ENCODE measurements at places on chromosomes 12 and 14.
A peak's percentile ranks its signal among the peaks of the same experiment; 100 is the strongest.

GRCh38 chr14:33642080-33642479, 308.8 kb downstream of the EGLN3 start:
- DNase-seq: no peak

- DNase-seq: no peak
These were observed 117.5 kb downstream of the UNC79 start for GRCh38 chr14:93548102-93548843.

- DNase-seq: no peak
These were observed 134.4 kb downstream of the BCAT1 start for GRCh38 chr12:24814379-24815113.

GRCh38 chr12:105047308-105047707, 37.0 kb downstream of the ALDH1L2 start:
- no peak for DNase-seq

DNA sequence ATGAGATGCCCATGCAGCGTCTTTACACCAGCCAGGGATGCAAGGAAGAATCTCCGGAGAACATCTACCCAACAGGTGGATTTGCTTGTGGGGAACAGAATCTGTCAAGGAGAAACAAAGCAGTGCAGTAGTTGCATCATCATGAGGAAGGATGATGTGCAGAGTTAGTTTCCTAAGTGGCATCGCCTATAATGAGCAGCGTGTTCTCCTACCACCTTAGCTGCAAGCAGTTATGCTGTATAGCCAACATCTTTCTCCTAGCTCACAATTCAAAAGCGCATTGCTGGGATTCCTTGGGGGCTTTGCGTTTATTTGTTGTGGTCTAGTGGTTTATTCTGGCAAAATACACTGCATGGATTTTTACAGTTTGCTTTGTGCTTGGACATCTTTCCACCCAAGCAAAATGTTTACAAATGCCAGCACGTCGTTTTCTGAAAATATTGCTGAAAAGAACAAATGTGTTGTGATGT, 233.0 kb downstream of the RGS6 start:
- no peak for DNase-seq

DNA sequence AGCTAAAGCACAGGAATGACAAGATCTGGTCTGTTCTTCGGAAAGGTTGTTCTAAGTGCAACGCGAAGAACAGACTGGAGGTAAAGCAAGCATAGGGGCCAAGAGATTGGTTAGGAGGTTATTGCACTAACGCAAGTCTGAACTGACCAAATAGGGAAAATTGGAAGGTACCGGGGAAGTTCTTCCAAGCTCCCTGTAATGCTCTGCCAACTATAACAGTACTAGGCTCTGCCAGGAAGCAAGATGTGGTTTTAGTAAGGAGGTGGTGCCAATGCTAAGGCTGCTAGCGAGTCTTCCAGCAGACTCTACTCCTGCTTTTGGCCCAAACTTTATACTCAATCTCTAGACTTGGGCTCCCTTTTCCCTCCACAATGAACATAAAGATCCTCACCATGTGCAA, 138.6 kb downstream of the PAWR start:
- no peak for DNase-seq

GRCh38 chr12:56718149-56718548, 7.0 kb downstream of the NACA start:
- DNase-seq: no peak

DNA sequence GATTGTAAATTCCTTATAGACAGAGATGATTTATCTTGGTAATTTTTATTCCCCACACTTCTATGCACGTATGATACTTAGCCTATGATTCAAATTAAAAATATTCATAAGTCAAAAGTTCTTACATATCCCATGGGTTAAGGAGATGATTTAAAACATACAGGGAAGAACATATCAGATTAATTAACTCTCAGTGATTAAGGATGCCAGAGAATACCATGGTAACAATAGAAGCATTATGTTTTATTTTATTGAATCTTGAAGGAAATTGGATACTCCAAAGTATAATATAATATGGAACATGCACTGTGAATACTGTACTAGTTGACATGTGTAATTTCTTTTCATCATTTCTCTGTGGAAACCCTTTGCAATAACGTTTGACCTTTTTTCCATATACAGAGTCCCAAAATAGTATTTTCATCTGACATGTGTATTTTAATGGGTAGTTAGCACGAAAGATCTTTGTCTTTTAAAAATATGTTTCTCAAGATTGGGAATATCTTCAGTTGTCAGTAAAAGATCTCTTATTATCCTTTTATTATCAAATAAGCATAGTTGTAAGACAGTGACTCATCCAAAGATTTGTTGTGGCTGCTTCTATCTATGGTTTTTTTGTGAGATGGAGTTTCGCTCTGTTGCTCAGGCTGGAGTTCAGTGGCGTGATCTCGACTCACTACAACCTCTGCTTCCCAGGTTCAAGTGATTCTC, 166.7 kb downstream of the RAD51B start:
- no peak for DNase-seq

DNA sequence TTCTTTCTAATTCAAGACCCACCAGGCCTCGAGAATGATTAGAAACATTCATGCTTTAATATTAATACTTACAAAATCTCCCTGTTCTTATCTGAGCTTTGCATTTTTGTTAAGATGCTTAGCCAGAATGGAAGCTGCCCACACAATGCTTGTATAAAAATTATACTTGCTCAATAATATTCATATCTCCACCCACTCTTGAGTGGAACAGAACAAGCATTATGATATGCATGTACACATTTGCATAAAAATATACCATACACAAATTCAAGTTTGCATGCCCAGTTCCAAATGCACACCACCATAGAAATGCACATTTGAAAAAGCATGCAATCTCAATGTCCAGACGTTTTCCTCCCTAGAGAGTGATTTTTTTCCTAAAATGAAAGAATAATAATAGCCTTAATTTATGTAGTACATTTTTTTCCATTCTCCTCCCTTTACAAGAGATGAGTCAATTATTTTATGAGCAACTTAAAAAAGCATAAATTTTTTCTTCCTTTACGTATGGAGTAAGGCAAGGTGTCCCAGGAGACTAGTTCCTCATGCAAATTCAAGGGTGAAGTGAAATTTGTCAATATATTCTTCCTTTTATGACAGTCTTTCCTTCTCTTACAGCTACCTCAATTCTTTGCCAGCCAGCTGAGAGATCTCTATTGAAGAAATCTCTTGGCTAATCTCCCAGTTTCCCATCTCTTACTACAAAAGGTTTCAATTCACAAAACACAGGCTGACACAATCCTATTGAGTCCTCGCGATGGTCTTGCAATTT, 313.1 kb upstream of the GARIN6 start:
- no peak for DNase-seq

GRCh38 chr12:5556033-5556614, 124.2 kb downstream of the NTF3 start:
- no peak for DNase-seq

DNA sequence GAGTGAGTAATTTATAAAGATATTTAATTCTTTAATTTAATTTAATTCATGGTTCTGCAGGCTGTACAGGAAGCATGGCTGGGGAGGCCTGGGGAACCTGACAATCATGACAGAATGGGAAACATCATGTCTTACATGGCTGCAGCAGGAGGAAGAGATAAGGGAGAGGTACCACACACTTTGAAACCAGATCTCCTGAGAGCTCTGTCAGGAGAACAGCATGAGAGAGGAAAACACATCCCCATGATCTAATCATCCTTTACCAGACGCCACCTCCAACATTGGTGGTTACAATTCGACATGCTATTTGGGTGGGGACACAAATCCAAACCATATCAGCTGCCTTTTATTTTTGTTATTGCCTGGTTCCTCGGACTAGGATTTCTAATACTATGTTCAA, 928.6 kb downstream of the TMEM121 start:
- DNase-seq: no peak

- DNase-seq: no peak
These were observed 207.0 kb upstream of the CDKN3 start for GRCh38 chr14:54189748-54190354.

DNA sequence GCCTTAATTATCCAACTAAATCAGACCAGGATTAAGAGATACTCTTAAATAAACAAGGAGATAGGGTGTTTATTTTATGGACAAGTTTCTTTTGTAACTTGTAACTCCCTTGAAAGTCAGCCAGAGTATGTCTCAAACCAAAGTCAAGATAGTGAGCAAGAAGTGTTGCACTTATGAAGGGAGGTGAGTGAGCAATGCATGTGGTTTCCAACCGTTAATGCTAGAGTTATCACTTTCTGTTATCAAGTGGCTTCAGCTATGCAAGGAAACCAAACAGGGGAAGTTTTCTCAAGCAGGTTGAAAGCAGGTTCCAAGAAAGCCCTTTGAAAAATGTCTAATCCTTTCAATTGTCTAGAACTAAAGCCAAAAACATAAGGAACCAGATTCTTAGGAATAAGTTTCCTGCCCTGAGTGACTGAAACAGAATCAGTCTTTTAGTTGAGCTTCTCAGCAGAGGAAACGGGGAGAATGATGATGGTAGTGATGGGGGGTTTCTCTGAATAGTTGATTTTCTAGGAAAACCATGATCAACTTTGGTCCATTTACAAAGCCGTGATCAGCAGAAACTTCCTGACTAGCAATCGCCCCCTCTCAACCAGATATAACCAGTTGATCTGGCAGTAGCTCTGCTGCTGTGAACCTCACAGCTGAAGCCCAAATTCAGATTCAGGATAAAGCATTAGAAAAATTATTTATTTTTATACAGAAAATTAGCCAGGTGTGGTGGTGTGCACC, 128.4 kb downstream of the DAD1 start:
- DNase-seq: no peak

GRCh38 chr12:69623970-69624369, 13.3 kb upstream of the LRRC10 start:
- DNase-seq: no peak

- DNase-seq: no peak
These were observed 42.7 kb upstream of the NID2 start for GRCh38 chr14:52111583-52111982.

DNA sequence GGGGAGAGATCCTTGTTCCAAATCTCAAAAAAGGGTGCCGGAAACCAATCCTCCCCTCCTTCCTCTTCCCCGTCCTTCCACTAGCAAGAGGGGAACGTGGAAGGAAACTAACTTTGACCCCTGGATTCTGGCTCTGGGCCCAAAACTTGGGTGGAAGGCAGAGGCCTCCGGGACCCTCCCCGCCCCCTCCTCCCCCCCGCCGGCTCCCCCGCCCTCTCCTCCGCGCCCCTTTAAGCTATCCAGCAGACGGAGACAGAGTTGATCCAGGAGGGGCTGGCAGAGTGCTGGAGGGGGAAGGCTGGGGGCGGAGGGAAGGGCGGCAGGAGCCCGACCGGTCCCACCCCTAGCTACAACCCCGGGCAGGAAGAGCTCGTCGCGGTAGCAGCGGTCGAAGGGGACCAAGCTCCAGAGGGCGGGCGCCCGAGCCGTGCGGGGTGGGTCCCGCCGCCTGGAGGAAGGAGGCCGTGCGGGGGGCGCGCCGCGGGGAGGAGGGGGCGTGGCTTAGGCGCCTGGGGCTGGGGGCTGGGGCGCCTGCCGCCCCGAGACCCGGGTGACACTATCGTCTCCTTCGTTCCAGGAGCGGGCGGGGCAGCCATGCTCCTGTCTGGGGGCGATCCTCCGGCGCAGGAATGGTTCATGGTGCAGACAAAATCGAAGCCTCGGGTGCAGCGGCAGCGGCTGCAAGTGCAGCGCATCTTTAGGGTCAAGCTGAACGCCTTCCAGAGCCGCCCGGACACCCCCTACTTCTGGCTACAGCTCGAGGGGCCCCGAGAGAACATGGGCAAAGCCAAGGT, at the start of gene NYNRIN:
Gene NYNRIN (plus strand): TSS at position 351 of the 794 bp plus-strand sequence. CDS start 244 bp downstream, at position 595.
- DNase-seq: peak; percentile 27

DNA sequence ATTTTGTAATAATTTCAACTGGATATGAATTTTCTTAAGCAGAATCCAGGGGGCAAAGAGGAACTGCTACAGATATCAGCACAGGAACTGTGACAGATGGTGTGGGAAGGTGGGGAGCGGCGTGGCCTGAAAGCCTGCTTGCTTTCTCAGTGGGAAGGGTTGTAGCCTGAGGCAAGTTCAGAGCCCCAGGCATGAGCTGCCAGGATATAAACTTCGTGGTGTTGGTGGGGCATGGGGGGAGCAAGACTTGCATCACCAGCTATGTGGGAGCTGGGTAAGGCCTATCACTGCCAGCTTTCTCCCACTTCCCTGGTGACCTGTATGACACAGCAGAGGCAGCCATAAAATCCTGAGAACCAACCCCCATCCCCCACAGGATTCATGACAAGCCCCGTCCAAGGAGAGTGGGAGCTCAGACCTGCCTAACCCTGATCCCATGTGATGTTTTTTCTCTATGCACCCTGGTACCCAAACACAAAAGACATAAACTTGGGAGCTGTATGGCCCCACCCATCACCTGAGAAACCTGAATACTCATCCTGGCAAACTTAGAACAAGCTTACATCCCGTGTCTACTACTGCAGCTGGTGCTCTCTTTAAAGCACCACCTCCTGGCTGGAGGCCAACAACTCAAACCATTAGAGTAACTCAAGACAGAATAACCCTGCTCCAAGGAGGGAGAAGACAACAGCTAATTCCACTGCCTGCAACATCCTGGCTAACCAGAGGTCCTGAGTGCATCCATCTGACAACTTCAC, 16.5 kb downstream of the CLEC1A start:
- no peak for DNase-seq

GRCh38 chr12:13979772-13980378, 1.5 kb downstream of the GRIN2B start:
- no peak for DNase-seq

DNA sequence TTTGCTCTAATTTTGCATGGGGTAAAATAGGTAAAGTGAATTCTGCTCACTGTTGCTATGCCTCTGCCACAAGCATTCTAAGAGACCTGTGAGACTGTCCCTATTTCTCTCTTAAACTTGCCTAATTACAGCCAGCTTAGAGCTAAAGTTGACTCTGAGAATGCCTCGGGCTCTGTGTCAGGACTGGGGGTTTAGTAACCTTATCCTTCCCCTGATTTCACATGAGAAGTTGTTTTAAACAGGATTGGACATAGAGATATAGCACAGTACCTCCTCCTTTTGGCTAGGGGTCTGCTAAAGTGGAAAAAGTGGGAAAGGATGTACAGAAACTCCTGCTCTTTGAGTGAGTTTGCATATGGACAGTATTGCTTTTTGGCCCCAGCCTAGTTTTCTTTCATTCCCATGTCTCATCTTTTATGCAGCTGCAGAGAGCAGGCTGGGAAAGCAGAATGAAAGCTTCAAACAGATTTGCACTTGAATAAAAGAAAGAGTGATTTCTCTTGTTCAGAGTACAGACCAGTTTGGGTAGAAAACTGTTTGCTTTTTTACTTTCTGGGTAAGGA, 122.0 kb downstream of the RAD51B start:
- DNase-seq: no peak

- no peak for DNase-seq
These were observed 21.3 kb upstream of the HSP90B1 start for GRCh38 chr12:103908877-103909276.

- no peak for DNase-seq
These were observed 34.4 kb downstream of the PPTC7 start for GRCh38 chr12:110548678-110549077.

Data from CD4-positive, alpha-beta T cell treated with Interleukin-6 at 100 ng/mL for 8 hours (primary cell).